ENCODE measurements at places on chromosomes 1 and 21. TPM values are rescaled to one million over a fixed set of nuclear protein-coding genes. Genes with fewer than 3 reads are reported as not detected.

DNA sequence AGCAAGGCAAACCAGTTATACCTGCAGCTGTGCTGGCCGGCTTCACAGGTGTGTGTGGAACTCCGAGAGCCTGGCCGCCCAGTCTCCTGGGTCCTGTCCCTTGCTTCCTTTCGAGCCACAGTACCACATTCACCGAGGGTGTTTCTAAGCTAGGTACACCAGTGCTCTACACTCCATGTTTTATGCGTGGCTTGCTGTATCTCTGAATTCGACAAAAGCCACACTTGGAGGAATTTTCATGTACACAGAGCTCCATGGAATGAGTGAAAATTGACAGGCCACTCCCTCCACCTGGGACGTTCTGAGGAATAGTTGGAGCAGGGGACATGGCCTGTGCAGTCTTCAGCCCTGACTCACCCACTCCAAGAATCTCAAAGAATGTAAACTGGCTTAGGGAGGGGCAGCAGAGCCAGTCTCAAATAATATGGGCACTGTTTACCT lies 14.0 kb downstream of the ETS2 start:
- no peak for DNase-seq

GRCh38 chr1:67144696-67145095 lies 9.9 kb upstream of the C1orf141 start:
- DNase-seq, result no peak

- DNase-seq, result no peak
These were observed 197.4 kb downstream of the RRAGC start for GRCh38 chr1:38662126-38662525.

DNA sequence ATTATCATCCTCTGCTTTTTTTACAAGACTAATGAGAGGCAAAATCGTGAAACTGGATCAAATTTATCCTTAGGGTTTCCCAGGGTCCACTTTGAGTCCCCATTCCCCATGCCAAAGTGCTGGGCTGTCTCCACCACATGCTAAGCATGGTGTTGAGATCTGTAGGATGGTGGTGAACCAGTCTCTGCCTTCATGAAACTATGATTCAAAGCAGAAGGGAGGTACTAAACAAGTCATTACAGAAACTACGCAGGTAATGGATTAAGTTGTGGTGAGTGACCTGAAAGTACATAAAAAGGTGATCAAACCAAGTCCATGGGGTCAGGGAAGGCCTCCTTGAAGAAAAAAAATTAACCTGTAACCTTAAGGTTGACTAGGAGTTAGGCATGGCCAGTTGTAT lies 265.2 kb downstream of the ATG4C start:
- DNase-seq, result no peak

DNA sequence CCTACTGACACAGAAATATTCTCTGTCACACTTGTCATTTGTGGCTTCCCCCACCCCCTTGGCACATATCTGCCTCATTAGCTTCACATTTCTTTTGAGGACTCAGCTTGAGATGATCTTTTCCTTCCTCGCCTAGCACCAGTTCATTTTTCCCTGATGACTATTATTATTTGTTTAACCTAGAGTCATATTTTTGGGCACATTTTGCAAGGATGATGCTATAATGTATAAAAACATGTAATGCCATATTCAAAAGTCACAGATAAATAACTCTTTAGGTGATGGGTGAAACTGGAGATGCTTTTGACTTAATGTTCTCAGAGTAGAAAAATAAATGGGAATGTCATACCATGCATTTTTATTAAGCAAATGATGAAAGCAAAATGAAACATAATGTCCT lies 202.7 kb downstream of the BACH1 start:
- DNase-seq, result no peak

- DNase-seq, result no peak
These were observed 36.0 kb upstream of the HSPA13 start for GRCh38 chr21:14418920-14419319.

- DNase-seq, result no peak
These were observed 30.2 kb upstream of the RUNX3 start for GRCh38 chr1:24960071-24960801.

GRCh38 chr1:170586321-170587252 lies 54.6 kb downstream of the GORAB start:
- DNase-seq, result no peak

- DNase-seq, result no peak
These were observed 32.0 kb downstream of the MTF2 start for GRCh38 chr1:93111065-93111464.

GRCh38 chr1:41572224-41572623 lies 87.7 kb upstream of the EDN2 start:
- DNase-seq, result no peak

SLC16A4 gene
- 0.09 TPM for total RNA-seq

RBM11 gene
- total RNA-seq, result 1.9 TPM

HTR6 gene
- total RNA-seq, result not detected

TSACC gene
- 0.53 TPM for total RNA-seq

HSD3B2 gene
- not detected for total RNA-seq

FCRLA gene
- not detected for total RNA-seq

ATP6V0B gene
- total RNA-seq, result 205 TPM

SPRR1B gene
- not detected for total RNA-seq

SERPINC1 gene
- total RNA-seq, result not detected

L1TD1 gene
- total RNA-seq, result not detected

LCE3A gene
- not detected for total RNA-seq

LCK gene
- total RNA-seq, result 288 TPM

Data from CD8-positive, alpha-beta memory T cell (primary cell).